Activated CD4-positive, alpha-beta T cell treated with anti-CD3 and anti-CD28 coated beads for 36 hours (primary cell): ENCODE measurements at places on chromosomes 2 and 18.

DNA sequence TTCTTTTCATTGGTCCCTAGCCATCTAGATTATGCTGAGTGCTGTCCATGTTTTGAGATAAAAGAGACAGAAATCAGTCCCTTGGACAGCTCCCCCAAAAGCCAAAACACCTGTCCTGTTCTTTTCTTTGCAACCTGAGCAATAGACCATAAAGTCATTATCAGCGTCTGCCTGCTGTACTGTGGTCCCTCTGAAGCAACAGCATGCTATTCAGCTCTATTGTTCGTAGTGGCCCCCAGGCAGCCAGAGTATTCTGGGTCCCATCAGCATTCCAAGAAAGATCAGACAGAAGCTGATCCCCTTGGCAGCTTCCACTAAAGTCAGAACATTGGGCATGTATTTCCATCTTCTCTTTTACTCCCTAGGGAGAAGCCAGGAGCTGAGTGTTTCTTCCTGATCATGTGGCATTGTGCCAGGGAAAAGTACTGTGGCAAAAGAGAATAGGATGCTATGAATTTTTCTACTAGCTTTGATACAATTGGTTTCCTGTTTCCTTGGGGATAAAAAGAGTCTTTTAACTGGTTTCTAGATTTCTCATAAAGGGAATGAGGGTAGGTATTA lies 33.6 kb upstream of the ZSWIM2 start:
- no peak for DNase-seq

GRCh38 chr2:238597638-238598528 lies 171.2 kb downstream of the ASB1 start:
- no peak for DNase-seq

- DNase-seq: no peak
These were observed 165.3 kb upstream of the STK17B start for GRCh38 chr2:196336715-196337114.

- no peak for DNase-seq
These were observed 146.6 kb upstream of the ITGA6 start for GRCh38 chr2:172280571-172281361.

DNA sequence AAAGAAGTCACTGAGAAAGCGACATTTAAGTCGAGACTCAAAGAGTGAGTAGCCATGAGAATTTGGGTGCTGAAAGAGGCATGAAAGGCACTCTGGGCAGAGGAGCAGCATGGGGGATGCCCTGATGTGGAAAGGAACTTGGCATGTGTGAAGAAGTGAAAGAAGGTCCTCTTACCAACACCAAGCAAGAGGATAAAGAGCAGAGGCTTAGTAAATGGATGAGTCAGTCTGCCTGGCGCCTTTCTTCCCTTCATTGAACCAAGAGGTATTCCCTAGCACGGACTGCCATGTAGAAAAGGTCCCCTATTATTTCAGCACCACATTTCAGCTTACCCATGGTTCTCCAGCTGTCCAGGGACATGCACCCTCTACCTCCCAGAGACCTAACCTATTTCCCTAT lies 221.1 kb upstream of the NRP2 start:
- no peak for DNase-seq

- no peak for DNase-seq
These were observed 2.5 kb downstream of the SNED1 start for GRCh38 chr2:241000831-241001321.
